ENCODE measurements at places on chromosomes 11 and 22.

- no peak for DNase-seq
Observed at GRCh38 chr11:109309153-109309552, 112.8 kb upstream of the C11orf87 start.

DNA sequence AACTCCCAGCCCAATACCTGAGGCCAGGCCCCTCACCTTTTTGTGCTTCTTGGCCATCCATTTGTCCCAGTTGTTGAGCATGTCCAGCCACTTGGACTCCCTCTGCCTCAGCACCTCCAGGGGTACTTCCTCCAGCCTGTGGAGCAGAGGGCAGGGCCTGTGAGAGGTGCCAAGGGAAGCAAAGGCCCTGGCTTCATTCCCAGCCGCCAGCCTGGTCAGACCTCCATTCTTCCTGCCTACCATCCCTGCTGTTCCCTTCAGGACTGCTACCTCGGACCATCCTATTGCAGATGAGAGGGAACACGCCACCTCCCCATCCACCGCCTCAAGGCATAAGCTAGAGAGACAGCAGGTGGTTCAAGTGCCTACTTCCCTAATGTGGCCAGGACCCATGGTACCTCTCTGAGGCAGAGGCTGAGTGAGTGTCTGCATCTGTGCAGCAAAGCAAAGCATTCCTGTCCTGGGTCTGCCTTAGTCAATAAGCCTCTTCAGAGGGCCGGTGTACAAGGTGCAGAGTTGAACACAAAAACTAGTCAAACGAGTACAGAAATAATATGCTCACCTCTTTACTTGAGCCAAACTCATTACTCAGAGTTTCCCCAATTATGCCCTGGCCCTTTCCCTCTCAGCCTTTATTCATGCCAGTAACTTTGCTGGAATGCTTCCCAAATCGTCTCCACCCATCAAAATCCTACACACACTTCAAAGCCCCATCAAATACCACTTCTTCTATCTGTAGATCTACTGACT lies 15.4 kb upstream of the CASTOR1 start:
- peak; percentile 15 for DNase-seq

DNA sequence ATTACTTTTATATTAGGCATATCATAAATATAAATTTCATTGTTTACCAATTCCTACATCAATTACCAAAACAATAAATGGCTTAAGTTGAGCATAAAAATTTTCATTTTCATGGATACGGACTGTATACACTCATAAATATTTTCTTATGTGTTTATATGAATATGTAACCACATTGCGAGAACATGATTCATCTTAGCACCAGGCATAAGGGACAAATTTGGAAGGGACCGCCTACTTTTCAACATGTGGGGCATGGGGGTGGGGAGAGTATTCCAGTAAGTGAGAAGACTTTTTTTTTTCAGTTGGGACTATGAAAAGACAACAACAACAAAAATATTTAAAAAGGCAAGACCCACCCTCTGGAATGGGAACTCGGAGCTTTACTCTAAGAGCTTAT lies 296.1 kb downstream of the RAB38 start:
- no peak for DNase-seq

DNA sequence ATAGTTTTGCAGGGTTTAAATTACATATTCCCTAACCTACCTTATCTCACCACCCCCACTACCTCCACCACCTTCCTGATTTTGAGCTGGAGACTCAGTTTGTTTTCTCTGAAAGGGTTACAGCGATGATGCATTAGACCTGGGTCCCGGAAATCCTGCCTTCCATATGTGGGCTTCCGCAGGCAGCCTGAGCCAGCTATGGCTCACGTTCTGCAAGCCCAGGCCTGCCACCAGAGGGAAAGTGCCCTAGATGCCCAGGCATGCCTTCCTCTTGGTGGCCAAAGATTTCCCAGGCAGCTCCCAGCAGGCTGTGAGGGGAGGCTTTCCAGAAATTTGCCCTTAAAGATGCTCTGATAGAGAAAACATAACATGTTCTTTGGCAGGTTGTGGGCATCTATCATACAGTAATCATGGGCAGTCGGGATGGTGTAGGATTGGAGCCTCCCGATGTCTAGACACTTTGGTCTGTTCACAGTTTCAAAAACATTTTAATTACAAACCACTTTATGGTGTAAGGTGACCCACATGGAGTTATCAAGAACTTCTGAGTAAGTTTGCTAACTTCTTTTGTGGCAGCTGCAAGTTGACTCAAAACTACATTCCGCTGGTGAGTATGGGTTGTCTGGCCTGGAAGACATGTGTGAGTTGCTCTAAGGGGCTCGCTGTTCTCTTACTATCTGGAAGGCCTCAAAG lies 79.3 kb downstream of the MICAL2 start:
- no peak for DNase-seq

DNA sequence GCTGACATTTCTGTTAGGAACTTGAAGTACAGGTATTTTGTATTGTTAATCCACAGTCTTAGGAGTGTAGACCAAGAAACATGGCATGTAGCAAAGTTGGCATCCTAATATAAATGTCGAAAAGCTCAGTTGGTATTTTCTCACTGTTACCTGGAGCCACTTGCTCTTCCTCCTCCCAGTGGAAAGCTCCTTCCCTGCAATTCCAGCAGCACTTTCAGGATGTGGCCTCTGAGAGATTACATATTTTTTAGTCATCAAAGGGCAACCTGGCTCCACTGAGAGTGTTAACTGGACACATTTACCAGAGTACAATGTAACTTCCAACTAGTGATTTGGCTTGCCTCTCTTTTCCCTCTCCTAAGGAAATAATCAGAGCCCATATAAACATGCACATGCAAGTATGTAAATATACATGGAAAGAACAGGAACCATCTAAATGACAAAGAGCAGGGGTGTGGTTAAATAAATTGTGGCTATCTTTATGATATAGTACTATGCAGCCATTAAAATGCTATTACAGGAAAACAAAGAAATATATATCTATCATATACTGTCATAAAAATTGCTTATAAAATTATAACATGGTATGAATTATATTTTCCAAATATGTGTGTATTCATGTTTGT lies 14.3 kb upstream of the EED start:
- no peak for DNase-seq

DNA sequence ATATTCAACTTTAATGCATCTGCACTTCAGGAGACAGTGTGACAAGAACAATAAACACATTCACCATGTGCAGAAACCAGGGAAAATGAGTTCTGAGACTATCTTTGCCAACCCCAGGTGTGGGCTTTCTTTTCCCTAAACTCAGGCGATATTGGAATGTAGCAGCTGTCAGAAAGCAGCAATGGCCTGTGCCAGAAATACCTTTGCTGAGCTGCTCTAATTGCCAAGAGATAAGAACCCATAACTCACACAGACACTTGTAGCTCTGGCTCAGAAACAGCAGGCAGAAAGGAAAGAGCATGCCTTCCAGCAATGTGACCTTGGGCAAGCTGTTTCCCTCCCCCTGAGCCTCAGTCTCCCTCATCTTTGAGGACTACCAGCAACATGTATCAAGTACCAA lies 77.6 kb downstream of the PLEKHA7 start:
- no peak for DNase-seq

- no peak for DNase-seq
Observed at GRCh38 chr11:114386131-114386530, 14.2 kb downstream of the C11orf71 start.

- DNase-seq: no peak
Observed at GRCh38 chr11:45144126-45145082, 2.0 kb upstream of the PRDM11 start.

GRCh38 chr22:39270792-39271191 lies 26.0 kb upstream of the PDGFB start:
- DNase-seq: no peak

DNA sequence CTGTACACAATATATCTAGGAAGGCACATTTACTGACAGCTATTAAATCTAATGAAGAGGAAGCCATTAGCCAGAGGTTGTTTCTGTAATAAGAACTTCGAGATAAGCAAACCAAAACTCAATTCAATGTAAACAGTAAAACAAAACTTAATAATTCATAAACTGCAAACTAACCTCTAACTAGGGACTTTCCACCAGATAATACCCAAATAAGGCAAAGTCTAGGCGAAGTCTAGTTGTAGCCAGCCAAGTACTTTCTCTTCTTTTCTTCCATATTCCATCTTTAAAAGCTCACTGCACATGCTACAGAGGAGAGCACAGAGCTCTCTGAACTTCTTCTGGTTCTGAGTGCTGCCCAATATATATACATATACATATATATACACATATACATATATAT lies 229.9 kb upstream of the ANO5 start:
- no peak for DNase-seq

DNA sequence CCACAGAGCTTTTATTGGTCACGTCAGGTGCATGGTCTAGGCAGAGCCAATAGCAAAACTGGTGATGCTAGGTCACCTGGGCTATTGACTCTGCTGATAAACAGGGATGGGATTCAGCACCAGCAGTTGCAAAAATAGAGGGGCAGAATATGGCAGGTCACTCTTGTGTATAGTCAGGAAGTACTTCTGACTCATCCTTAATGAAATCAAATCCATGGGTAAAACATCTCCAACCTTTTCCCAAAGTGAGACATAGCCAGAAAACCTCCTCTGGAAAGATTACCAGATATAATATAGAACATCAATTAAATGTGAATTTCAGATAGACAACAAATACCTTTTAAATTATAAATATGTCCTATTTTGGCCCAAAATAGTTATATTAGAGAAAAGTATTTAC lies 383.2 kb downstream of the METTL15 start:
- DNase-seq: no peak
